Esophagus squamous epithelium (tissue), 5 donors: ENCODE measurements at places on chromosomes 12 and 14.

GRCh38 chr12:92511786-92512185 lies 191.0 kb upstream of the PLEKHG7 start:
- no peak for DNase-seq

GRCh38 chr12:132546647-132547046 lies 56.7 kb downstream of the FBRSL1 start:
- DNase-seq, result no peak

DNA sequence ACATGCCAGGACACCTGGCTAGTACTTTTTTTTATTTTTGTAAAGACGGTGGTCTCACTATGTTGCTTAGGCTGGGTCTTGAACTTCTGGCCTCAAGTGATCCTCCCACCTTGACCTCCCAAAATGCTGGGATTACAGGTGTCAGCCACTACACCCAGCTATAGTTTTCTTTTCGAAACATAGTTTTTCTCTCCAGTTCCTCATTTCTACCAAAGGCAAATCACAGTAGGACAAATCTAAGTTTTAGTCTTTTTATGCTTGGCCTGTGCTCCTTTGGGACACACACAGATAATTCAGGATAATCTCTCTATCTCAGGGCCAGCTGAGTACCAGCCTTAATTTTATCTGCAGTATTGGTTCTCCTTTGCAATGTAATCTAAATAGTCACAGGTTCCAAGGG lies 100.7 kb downstream of the KCNMB4 start:
- DNase-seq, result no peak

GRCh38 chr14:81715731-81716130 lies 182.1 kb upstream of the SEL1L start:
- DNase-seq, result no peak

- DNase-seq, result no peak
These were observed 72.2 kb downstream of the CLIP1 start for GRCh38 chr12:122350141-122350848.

- no peak for DNase-seq
These were observed 280.3 kb downstream of the ADAMTS20 start for GRCh38 chr12:43271659-43272058.

DNA sequence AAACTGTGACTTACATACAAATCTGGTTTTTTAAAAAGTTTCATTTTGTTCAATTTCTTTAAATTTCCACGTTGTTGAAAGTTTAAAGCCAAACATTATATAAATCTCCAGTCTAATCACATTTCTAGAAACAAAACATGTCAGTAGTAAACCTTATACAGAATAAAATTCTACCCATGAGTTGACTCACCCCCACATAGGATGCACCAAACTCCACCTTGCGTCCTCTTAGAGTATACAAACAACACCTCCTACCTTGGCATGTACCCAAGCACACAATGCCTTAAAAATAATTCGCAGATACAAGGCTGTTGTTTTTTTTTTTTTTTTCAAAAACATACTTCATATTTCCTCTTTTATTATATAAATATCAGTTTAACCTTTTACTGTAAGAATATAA lies 3.3 kb downstream of the FBXL14 start:
- DNase-seq, result no peak

DNA sequence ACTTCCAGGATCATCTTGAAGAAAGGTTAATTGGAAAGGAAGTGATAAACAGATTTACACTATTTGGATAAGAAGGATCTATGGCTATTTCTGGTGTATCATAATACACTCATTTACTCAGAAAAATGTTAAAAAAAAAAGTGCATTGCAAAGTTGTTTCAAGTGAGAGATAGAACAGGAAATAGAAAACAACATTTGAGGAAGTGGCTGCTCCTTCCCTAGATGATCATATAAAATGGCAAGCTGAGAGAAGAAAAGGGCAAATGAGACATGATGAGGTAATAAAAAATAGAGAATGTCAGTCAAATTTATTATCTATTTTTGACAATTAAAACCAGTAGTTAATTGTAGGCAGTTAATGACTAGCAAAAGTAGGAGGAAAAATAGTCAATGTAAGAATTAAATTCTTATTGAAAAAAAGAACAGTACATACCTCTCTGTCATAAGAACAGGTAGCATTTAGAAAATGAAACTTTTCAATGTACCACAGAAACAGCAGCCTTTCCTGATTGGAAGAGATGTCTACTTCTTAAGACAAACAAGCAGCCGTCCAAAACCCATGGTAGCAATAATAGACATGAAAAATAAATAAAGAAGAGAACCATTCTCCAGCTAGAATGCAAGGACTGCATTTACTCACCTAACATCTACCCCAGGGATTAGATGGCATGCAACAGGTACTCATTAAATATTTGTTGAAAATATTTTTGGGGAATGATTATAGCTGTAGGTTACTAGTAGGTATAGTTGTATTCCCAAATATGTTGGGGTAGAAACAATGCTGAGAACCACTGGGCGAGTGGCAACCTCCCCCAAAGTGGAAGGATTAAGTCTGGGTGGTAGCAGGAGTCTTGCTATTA lies 63.9 kb upstream of the GRIP1 start:
- no peak for DNase-seq

GRCh38 chr12:9027161-9028059 lies 38.1 kb downstream of the KLRG1 start:
- no peak for DNase-seq

GRCh38 chr12:127127897-127128296 lies 1139.1 kb upstream of the TMEM132C start:
- no peak for DNase-seq

GRCh38 chr12:63841011-63841410 lies 3.5 kb upstream of the SRGAP1 start:
- DNase-seq, result no peak

- DNase-seq, result no peak
These were observed 1.8 kb upstream of the MEG3 start for GRCh38 chr14:100824091-100824551.

- no peak for DNase-seq
These were observed 73.8 kb upstream of the DACT1 start for GRCh38 chr14:58563978-58564377.

DNA sequence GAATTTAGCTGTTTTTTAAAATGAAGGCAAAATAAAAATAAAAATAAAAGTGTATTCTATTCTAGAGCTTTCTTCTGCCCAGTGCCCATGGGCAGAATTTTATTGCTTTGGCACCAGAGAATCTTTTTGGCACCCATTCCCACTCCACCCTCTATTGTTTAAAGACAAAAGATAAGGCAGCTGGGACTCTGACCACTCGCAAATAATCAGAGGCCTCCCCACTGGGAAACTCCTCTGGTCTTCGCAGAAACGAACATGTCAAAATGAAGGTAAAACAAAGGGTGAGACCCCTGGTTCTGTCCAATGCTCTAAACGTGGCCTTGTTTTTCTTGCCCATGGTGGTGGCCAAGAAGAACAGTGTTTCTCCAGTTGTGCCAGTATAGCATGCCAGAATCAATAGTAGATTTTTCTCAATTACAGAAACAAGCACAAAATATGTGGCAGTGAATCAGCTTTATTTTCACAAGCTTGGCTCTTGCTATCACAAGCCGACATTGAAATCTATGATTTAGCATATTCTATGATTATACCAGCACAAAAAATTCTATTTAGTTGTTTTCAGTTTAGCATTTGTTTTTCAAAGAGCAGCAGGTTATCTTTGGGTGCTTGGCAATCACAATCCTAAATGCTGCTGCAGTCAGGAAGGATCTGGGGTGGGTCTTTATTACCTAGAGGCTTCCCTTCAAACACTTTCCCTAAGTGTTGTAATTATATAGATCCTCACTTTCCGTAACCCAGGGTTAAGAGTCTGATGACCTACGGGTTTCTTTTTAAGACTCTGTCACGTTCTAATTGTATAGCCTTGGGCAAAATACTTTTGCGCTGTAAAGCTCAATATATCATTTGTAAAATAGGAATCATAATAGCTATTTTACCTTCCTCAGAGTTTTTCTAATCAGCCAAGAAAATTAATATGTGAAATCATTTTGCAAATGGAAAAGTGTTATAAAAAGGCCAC lies 50.5 kb downstream of the KITLG start:
- no peak for DNase-seq

DNA sequence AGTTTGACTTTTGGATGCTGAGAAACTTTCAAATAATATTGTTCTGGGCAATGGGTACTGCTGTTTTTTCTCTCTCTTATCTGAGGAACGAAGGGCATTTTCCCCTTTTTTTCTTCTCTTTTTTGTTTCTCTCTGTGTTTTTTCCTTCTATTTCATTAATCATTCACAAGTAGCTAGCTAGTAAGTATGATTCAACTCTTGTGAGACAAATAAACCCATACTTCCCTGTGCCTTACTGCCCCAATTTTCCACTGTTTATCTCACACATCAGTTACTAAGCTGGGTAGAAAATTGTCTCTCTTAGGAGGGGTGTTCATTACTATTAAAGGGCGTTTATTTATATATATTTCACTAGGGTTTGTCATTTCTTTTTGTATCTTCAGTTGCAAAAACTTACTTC lies 437.6 kb downstream of the RERGL start:
- no peak for DNase-seq

DNA sequence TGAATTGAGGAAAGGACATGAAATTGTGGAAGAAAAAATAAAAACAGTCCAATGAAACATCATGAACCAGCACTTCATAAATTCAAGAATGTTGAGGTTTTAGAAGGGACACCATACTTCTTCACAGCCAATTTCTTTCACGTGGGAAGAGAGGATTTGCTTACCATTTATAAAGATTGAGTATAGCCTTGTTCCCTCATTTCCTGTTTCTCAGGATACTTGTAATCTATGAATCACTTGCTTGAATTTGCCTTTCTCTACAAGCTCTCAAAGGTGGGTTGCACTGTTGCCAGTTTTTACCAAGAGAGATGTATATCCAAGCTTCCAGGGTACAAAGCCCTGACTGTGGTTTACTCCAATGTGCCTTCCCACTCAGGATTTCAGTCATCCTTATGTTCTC lies 116.1 kb downstream of the DUSP6 start:
- DNase-seq, result no peak

GRCh38 chr12:131229426-131230339 lies 276.0 kb downstream of the ADGRD1 start:
- DNase-seq, result no peak

DNA sequence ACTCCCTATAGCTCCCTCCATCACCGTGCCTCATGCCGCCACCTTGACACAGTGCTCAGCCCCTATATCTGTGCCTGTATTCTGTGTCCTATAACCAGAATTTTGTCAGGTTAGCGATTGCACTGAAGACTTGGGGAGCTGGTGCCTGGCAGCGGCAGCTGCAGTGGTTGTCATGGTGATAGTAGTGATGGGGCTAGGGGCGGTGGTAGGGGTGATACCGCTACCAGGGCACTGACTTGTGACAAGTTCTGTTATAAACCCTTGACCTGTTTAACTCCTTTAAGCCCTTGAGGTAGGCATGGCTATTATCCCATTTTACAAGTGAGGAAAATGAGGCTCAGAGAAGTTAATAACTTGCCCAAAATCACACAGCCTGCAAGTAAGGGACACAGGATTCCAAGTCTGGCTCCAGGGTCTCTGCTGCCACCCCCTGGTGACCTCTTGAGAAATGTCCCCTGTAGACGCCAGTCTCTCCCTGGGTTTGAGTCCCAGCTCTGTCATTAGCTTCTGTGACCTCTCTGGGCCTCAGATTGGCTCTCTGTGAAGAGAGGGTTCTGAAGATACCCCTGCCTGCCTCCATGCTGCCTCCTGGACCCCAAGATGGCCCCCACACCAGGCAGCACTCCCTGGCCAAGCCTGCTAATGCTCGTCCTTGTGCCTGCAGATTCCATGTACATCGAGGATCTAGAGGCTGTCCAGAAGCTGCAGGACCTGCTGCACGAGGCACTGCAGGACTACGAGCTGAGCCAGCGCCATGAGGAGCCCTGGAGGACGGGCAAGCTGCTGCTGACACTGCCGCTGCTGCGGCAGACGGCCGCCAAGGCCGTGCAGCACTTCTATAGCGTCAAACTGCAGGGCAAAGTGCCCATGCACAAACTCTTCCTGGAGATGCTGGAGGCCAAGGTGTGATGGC lies 121.9 kb downstream of the ESRRB start:
- no peak for DNase-seq

DNA sequence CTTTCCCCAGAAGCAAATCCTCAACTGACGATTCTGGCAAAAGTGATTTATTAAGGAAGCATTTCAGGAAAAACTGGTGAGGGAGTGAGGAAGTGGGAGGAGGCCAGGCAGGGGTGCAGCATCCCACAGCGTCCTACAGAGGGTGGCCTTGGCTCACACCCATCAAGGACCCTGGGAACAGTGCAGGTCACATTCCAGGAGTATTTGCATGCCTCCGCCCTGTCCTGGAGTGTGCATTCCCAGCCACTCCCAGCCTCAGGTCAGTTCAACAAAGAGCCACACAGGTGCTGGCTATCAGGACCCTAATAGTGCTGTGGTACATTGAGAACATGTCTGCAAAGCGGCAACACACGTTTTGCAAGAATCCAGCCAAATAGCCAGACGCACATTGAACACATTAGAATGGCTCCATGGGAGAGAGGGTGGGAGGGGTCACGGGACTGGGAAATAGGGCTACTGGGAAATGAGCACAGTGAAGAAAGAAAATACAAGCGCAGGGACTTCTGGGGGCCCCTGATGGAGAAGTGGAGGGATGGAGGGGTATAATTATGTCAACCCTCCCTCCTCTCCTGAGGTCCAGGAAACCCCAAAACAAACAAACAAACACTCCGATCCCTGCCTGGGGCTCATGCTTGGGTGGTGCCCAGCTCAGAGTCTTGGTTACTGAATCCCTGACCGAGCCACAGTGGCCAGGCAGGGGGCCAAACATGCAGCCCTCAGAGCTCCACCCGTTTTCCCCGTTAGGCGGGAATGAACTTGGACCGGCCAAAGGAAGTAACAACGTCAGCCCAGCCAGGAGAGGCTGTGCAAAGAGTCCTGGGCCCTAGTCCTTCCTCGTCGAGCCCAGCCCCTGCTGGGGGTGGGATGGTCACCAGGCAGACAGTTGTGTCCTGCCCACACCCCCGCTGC lies 36.5 kb downstream of the CMKLR1 start:
- no peak for DNase-seq

DNA sequence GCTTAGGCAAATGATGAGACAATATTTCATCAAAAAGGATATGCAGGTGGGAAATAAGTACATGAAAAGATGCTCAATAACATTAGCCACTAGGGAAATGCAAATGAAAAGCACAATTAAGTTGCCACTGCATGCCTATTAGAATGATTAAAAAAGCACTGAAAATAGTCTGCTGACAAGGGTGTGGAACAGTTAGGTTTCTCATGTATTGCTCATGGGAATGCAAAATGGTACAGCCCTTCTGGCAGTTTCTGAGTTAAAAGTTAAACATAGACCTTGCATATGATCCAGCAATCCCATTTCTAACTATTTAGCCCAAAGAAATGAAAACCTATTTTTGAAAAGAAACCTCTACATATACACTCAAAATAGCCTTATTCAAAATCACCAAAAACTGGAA lies 393.0 kb downstream of the BMP4 start:
- DNase-seq, result no peak

GRCh38 chr12:86275356-86275755 lies 19.2 kb upstream of the MGAT4C start:
- DNase-seq, result no peak

- DNase-seq, result no peak
These were observed 44.0 kb downstream of the RHOJ start for GRCh38 chr14:63248211-63248610.
